ENCODE measurements at places on chromosomes 11 and 22.

- no peak for DNase-seq
These were observed 3.3 kb upstream of the FXYD6 start for GRCh38 chr11:117879516-117880480.

DNA sequence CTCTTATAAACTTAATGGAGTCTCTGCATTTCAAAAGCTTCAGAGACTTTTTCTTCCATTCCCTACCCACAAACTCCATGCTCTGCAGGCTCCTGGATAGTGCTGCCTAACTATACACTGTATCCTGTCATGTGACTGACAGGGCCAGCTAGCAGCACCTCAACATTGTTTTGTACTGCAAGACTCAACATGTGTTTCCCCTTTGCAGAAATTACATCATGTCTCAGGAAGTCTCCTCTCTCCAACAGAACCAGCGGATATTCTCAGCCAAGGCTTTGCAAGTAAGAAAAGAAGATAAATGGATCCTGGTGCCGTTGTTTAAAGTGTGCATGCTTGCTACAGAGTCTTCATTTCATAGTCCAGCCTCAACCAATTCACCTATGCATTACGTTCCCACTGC, 164.0 kb upstream of the UBASH3B start:
- DNase-seq: no peak

DNA sequence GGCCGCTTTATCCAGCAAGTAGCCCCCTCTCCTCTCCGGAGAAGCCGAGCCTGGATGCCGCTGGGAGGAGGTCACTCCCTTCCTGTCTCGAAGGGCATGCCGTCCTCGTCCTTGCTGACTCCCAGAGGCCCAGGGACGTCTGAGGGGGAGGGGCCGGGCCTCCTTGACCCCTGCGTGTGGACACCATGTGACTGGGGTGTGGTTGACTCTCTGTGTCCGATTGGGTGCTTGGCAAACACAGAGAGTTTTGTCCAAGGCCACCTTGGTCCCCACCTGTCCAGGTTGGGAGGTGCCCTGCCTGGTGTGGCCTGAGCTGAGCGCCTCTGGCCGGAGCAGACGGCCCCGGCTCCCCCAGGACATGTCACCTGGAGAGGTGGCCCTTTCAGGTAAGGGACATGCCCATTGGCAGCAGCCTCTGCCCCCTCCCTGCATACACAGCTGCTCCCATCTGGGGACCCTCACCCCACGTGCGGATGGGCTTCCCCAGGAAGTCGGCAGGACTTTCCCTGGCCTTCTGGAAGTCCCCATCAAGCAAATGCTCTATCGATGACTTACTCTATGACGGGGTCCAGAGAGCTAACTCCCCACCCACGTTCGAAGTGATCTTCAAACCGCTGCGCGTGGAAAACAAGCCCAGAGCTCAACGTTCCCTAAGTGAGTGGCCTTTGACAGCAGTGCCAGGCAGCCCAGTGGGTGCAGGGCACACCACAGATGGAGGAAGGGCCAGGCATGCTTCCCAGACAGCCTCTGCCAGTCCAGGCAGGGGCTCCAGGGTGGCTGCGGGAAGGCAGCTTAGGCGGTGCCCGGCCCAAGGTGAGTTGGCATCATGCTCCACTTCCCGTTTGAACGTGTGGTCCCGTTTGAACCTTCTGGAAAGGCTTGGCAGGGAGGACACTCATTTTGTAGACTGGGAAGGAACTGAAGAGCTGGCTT, at the start of gene SMIM38:
SMIM38 (plus strand) TSS at position 634 of the 933 bp plus-strand sequence. CDS start 1,912 bp downstream, outside the sequence.
- no peak for DNase-seq

GRCh38 chr11:79067352-79067679, 373.5 kb downstream of the TENM4 start:
- no peak for DNase-seq

GRCh38 chr11:69640995-69641581, at the start of gene CCND1:
TSS of gene CCND1 (plus strand) at chr11:69641156. CDS start at chr11:69641314, 158 bp downstream.
- DNase-seq: no peak

DNA sequence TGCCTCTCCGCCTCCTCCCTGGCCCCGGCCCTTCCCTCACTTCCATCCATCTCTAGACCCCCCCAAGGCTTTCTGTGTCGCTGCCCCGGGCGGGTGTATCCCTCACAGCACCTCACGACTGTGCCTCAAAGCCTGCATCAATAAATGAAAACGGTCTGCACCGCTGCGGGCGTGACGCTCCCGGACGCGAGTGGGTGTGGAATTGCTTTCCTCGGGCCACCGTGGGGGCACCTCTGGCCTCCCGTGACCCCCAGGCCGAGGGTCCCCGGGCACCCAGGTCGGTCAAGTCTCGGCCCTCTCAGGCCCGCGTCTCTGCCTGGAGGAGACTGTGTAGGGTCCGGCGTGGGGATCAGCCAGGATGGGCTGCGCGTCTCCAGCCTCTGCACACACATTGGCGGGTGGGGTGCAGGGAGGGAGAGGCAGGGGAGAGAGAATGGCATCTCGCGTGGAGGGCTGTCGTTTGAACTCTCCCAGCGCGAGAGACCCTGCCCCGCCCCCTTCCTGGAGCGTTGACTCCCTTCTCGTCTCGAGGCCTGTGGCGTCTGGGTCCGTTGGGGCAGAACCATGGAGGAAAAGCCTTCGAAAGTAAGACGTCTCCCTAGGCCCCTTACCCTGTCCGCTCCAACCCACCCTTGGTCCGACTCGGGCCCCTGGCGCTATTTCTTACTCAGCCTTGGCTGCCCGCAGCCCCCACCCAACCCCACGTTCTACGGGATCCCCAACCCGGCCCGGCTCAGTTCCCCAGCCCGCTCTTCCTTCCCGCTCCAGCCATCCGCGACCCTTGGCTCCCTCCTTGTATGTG, at the start of gene CATSPERZ:
CATSPERZ (plus strand) TSS at position 512 of the 802 bp plus-strand sequence; CDS start at position 565, 53 bp downstream.
- DNase-seq: no peak
